NB4 (cell line): ENCODE measurements at places on chromosomes 6 and 20.
A peak's percentile ranks its signal among the peaks of the same experiment; 100 is the strongest.

GRCh38 chr6:157764178-157765068, 58.6 kb upstream of the SNX9 start:
- peak; percentile 81 for DNase-seq

DNA sequence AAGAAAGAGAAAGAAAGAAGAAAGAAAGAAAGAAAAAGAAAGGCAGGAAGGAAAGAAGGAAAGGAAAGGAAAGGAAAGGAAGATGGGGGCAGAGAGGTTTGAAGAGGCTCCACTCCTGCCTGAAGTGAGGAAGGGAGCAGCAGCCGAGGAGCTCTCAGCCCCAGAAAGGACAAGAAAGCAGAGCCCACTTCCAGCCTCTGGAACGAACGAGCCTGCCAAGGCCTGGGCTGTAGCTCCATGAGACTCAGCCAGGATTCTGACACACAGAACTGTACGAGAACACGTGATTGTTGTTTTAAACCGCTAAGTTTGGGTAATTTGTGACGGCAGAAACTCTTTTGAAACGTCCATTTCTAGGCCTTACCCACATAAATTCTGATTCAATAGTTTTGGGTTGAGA, 69.5 kb downstream of the TTLL2 start:
- DNase-seq: no peak

- DNase-seq: no peak
Measured at GRCh38 chr6:132118144-132118543, 167.0 kb upstream of the CCN2 start.

DNA sequence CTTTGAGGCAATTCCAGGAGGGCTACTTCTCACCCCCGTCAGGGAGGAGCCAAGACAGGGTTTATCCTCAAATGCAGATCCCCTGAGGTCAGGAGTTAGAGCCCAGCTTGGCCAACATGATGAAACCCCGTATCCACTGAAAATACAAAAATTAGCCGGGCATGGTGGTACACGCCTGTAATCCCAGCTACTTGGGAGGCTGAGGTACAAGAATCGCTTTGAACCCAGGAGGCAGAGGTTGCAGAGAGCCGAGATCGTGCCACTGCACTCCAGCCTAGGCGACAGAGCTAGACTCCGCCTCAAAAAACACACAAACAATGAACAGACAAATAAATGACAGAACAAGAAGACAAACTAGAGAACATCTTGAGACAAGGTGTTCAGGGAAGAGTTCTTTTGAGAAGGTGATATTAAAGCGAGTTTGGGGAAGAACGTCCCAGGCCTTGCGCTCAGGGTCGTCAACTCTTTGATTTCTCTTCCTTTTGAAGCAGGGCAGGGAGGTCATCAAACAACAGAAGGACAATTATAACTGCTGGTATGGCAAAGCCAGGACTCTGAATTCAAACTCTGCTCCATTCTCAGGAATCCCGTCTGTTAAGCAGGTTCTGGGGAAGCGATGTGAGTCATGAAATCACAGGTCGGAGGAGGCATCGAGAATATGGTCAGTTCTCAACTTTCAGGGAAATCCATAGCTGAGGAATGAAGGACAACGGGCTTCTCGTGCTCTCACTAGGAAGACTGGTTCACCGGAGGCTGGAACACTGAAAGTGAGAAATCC, 1.4 kb upstream of the RALY start:
- DNase-seq: no peak

- DNase-seq: no peak
Measured at GRCh38 chr6:32239462-32239861, 15.6 kb upstream of the NOTCH4 start.

DNA sequence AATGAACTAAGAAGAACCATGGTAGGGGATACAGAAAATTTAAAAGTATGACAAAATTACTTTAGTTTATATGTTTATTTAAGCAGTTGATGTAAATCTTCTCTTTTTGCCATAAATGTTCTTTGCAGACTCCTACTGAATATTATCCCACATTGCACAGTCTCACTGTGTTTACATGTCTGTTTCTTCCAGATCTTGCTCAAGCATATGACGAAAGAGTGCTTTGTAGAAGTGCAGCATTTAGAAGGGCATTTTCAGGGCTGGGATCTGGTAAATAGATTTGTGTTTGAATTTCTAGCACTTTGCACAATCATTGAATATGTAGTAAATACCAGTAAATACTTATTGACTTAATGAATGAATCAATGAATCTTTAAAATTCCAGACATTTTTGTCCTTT, 152.0 kb upstream of the EPHA7 start:
- no peak for DNase-seq

DNA sequence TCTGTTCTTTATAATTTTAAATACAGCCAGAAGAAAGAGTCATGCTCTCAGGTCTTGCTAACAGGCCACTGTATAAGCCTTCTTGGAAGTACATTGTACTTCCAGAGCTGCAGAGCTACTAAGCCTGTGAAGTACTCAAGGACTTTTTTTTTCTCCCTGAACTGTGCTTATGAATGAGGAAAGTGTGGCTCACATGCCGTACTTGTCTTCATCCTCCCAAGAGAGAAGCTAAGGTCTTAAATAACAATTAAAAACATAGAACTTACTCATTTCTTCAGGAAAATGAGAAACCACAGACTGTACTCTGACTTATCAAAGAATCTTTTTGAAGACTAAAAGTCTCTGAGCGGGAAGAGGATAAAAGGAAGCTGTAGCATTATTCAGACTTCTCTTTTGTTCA, 218.3 kb downstream of the HTR1B start:
- no peak for DNase-seq
